ENCODE measurements at places on chromosomes 3 and 15. TPM values are rescaled to one million over a fixed set of nuclear protein-coding genes. Genes with fewer than 3 reads are reported as not detected.

DNA sequence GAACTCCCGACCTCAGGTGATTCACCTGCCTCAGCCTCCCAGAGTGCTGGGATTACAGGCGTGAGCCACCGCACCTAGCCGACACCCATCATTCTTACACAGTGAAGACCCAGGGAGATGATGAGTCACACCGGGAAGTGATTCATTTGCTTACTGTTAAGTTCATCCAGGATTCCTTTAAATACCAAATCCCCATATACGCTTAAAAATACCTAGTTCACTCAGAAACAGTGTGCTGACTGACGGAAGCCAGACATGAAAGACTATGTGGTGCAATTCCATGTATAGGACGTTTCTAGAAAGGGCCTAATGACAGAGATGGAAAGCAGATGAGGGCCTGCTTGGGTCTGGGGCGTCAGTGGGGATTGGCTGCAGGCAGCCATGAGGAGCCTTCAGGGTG lies 75.2 kb downstream of the APBA2 start:
- no peak for DNase-seq

GRCh38 chr15:42800731-42801474 lies 64.0 kb upstream of the CDAN1 start:
- no peak for DNase-seq

- no peak for DNase-seq
Observed at GRCh38 chr3:43872901-43873300, 182.2 kb downstream of the ABHD5 start.

GRCh38 chr15:60179786-60180391 lies 175.8 kb downstream of the FOXB1 start:
- DNase-seq, result no peak

DNA sequence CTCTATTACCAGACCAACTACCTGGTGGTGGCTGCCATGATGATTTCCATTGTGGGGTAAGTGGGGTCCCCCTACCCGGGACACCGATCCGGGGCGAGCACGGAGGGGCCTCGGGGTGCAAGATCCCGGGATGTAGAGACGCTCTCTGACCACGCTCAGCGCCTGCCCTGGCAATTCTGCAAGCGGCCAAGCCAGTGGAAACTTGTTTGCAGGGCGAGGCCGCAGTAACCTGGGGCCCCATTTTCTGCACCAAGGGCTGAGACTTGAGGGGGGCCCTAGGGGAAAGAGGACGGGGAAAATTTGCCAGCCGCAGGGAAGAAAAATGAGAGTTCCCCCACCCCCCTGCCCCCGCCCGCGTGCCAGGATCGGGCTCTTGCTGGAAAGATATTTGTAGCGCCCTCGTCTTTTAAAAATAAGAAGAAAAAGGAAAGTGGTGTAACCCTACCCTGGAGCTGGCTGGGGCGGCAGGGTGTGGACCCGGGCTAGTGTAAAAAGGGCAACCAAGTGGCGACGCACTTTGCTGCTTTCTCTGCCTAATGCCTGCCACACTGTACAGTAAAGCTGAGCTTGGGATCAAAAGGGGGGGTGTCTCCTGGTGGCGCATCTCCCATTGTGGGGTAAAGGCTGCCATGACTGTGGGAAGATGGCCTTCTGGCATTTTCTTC lies 563 bp downstream of the ARL6IP5 start:
- DNase-seq, result no peak

GRCh38 chr3:157544501-157545130 lies 41.4 kb upstream of the VEPH1 start:
- DNase-seq, result no peak

The FBXL2 gene
- total RNA-seq, result 10.3 TPM

GRCh38 chr3:70527026-70527425 lies 214.6 kb upstream of the MDFIC2 start:
- DNase-seq, result no peak

Data from sigmoid colon (tissue), 7 donors.